ENCODE measurements at places on chromosomes 12 and 14.

GRCh38 chr14:33435911-33436689, 497.4 kb downstream of the NPAS3 start:
- no peak for DNase-seq

GRCh38 chr12:51941011-51941581, 10.4 kb upstream of the ACVR1B start:
- DNase-seq = peak; percentile 76

- DNase-seq = no peak
Measured at GRCh38 chr12:105352940-105353635, 22.6 kb downstream of the C12orf75 start.

DNA sequence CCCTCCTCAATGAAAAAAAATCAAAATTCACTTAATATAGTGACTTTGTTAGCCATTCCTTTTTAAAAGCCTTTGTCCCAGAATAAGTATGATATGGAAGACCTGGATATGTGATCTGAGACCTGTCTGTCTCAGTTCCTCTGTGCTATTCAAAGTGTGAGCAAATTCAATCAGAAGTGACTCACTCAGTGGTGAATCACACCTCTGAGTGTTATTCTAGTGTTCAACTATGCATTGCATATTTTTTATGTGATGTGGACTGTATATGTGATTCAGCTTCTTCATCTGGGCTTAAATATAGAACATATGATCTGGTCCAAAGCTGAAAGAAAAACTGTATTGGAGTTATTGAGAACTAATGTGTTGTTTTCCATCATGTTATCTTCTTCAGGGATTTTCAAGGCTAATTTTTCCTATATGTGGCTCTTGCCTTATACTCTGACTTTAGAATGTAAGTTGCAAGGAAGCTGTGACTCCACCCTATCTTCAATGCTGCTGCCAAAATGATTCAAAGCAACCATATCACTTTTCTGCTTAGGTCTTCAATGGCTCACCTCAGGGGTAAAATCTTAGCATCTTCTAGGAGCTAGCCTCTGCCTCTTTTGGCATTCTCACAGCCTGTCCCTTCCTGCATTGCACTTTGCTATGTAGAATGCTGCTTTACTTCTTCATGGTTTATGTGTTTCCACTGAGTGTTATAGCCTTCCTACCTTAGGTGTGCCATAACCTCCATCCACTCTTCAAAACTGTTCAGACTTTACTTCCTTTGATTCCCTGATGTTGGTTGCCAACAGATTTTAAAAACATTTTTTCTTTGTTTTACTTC, 169.8 kb downstream of the OTOGL start:
- no peak for DNase-seq

GRCh38 chr12:9319044-9319841, 111.0 kb upstream of the PZP start:
- DNase-seq = no peak

DNA sequence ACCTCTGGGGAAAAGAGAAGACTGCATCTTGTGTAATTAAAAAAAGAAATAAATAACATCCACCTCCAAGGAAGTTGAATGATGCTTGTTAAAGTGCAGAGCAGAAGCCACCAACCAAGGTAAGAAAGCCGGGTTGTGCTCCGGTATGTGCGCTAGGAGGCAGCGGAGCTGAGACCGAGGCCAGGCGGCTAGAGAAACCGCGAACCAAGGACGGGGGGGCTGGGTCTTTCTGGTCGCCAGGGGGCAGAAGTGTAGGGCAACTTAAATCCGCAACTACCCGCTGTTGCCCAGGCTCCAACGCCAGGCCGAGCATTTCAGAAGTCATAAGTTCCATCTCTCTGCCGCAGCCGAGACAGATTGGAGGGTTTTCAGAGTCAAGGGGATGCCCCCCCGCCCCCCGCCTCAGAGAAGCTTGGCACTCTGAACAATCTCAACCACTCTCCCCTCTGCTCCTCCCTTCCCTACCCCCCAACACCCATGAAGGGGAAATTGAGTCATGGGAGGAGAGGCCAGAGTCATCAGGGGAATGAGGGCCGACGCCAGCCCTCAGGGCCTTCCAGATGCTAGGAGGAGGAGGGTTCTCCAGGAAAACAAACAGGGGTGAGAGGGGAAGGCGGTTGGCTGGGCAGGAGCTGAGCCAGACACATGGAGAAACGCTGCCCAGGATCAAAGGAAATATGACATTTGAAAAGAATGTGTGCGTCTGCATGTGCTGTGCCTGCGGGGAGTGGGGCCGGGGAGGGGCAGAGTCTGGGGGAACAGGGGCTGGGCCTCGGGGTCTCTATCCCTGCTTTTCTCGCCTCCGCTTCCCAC, 2.2 kb upstream of the NFATC4 start:
- DNase-seq = peak; percentile 91

- no peak for DNase-seq
Measured at GRCh38 chr12:122138181-122138580, 35.8 kb downstream of the IL31 start.

DNA sequence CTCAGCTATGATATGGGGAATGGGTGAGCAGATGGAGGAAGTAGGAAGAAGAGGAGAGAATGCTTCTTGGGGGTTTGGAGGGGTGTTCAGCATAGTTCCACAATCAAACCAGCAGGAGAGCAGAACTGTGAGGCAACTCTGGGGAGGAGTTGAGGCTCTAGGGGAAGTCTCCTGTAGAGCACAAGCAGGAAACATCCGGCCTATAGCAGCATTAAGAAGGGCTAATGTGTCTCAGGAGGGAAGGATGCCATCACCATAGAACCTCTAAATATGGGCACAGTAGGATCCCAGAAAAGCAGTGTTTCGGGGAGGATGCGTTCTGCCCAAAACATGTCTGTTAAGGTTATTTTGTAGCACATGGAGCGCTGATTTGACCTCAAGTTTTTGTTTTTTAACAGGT, 8.4 kb upstream of the SALL2 start:
- DNase-seq = no peak

DNA sequence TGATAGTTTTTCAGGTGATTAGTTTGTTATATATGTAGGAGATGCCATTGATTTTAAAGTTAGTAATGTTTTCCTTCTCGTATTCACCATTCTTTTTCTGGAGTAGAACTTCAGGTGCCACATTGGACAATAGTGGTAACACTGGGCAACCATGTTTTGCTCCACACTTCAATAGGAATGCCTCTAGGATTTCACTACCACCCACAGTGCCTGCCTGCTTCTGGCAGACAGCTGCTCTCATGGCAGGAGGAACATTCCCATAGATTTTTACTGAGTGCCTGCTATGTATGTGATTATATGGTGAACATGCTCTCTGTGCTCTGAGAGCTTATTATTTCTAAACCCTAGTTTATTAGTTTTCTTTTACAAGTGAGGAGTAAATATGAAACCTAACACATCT, 53.7 kb downstream of the GCH1 start:
- no peak for DNase-seq

- peak; percentile 6 for DNase-seq
Measured at GRCh38 chr12:39372929-39373328, 70.0 kb downstream of the KIF21A start.

- no peak for DNase-seq
Measured at GRCh38 chr12:91319071-91319760, 136.6 kb upstream of the DCN start.

- DNase-seq = no peak
Measured at GRCh38 chr12:42953021-42953420, 363.5 kb upstream of the PRICKLE1 start.

DNA sequence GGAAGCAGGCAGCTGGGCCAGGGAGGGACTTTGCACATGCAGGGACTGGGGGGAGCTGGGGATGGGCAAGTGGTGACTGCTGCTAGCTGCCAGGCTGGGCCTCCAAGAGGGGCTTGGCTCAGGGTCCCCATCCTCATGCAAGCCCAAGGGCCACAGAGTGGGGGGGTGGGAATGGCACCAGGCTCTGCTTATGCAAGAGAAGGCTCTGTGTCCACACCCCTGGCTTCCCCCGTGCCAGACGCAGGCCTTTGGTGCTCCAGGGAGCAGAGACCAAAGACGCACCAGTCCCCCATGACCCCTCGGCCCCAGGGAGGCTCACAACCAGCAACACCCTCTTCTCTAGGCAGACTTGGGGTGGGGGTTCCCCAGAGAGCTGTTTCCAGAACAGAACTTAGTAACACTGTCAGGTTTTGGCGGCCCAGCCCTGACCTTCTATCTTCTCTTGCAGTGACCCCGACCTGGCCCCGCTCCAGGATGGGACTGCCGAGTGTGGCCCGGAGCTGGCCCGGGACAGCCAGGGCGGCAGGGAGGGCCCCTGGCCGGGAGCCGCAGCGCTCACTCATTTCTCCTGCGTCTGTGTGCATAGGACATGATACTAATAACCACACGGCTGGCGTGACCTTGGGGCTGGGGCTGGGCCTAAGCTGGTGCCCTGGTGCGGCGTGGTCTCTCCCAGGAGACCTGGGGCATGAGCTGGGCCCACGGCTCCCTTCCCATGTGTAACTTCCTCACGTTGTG, 14.3 kb downstream of the XRCC3 start:
- no peak for DNase-seq

- no peak for DNase-seq
Measured at GRCh38 chr12:108697905-108698304, 33.4 kb downstream of the CORO1C start.

- DNase-seq = no peak
Measured at GRCh38 chr12:116266631-116267349, 10.7 kb downstream of the MED13L start.

DNA sequence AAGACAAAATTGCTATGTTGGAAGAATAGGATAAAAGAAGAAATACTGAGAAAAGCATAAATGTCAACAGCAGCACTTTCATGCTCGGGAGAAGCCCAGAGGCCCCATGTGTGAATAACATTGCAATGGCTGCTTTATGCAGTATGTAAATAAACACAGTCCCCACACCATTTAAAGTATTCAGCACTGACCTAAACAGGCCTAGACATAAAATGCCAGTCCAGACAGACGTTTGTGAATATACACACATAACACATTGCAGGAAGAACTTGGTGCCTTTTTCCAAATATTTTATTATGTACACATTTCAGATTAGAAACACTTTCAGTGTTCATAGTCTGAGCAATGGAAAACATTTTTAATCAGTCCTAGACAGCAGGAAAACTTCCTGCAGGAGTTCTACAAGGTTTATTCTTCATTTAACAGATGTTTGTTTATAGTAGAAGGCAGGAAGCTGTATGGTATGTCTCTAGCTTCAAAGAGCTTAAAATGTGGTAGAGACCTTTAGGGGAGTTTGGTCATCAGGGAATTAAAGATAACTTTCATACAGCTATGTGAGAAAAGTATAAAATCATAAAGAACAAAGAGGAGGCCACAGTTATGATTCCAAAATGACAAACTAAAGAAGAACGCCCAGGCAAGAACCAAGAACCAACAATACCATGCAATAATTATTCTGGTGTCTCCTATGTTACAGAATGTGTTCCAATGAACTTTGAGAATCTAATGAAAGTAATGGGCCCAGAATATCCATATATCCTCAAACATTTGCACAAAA, 30.6 kb upstream of the SLC38A2 start:
- no peak for DNase-seq

- no peak for DNase-seq
Measured at GRCh38 chr14:76713121-76713520, 48.1 kb upstream of the VASH1 start.

- DNase-seq = no peak
Measured at GRCh38 chr12:33265900-33266299, 173.7 kb downstream of the SYT10 start.

DNA sequence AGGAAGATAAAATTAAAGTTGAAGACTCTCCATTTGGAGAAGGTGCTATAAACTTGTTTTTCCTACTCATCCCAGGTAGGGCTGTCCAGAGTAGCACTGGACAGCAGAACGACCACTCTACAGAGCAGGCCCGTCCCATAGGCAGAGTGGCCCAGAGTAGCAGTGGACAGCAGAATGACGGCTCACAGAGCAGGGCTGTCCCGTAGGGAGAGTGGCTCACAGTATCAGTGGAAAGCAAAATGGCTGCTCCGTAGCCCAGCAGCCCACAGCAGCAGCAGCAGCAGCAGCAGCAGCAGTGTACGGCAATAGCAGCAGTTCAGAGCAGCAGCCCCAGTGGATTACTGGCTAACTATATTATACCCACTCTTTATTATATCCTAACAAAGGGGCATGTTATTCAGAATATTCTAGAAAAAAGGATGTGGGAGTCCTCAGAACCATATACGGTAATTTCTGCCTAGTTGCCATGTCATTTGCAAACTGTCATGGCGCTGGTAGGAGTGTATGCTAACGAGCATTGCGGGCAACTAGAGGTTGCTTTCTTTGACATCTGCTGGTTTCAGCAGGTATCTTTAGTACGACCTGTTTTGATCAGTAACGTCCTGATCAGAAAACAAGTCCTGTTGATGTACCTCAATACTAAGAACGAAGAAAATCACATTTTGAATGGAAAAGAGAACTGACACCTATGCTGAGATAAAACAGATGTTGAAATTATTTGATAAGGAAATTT, 567.3 kb downstream of the SLC16A7 start:
- no peak for DNase-seq

DNA sequence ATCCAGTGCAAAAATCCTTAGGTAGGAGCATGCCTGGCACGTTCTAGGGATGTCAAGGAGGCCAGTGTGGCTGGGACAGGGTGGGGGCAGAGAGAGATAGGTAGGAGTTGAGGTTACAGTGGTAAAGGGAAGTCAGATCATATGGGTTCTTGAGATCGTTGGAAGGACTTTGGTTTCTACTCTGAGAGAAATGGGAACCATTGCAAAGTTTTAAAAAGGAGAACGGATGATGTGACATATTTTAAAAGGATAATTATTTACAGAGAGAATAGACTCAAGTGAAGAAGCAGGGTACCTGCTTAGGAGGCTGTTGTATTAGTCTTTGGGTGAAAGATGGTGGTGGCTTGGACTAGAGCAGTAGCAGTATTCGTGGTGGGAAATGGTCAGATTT, 47.6 kb upstream of the ATP2B1 start:
- no peak for DNase-seq

DNA sequence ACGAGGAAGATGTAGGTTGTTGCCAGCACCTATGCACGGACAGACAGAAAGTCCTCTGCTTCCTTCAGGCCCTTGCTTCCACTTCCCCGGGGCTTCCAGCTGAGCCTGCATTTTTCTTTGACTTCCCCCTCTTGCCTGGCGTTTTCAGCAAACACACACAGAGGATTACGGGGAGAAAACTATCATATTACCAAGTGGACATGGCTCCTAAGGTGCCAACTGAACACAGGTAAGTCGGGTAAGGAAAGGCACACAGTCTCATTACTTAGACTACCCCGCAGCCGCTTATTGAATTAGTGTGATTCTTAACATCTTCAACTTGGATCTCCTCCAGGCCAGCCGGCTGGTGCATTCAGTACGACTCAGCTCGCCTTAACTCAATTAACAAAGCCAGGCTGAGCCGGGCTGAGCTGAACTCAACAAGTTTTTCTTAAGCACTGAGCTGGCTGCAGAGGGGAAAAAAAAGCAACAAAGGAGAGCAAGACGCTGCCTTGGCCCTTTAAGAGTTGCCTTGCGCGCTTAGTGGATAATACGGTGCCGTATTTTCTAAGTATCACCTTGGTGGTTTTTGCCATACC, 19.2 kb upstream of the MAP1LC3B2 start:
- peak; percentile 100 for DNase-seq

Measured in NCI-H82 (cell line).